ENCODE measurements at places on chromosomes 3 and 15.

DNA sequence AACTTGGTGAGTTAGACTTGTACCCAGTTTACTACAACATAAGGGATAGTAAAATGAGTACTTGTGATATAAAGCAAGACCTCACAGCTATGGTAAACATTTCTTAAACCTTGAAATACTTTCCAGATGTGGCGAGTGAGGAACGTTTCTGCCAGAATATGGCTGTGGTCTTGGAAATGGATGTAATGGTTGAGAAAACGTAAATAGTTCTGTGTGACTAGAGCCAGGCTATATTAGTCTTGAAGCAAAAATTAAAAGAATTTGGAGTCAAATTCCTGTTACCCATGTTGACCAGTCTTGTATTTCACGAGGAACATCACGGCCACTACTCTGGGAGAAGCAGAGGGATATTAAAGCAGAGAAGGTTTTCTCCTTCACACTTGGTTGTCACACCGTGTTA lies 15.3 kb downstream of the OR4F15 start:
- no peak for DNase-seq

- DNase-seq: peak; percentile 47
Observed at GRCh38 chr15:23038726-23039142, 635 bp downstream of the TUBGCP5 start.

GRCh38 chr15:91927585-91927984 lies 74.1 kb downstream of the SLCO3A1 start:
- DNase-seq: no peak

DNA sequence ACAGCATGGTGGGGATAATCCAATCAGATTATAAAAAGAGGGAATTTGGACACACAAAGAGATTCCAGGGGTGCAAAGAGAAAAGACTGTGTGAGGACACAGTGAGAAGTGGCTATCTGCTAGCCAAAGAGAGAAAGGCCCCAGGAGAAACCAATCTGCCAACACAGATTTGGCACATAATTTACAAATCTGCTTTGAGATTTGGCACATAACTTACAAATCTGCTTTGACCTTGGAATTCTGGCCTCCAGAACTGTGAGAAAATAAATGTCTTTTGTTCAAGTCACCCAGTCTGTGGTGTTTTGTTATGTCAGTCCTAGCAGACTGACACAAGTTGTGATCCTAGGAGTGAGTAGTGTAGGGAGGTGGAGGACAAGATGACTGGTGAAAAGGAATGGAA lies 3.5 kb upstream of the TM4SF18 start:
- DNase-seq: no peak

GRCh38 chr3:162718697-162719096 lies 1222.1 kb downstream of the OTOL1 start:
- DNase-seq: peak; percentile 11

DNA sequence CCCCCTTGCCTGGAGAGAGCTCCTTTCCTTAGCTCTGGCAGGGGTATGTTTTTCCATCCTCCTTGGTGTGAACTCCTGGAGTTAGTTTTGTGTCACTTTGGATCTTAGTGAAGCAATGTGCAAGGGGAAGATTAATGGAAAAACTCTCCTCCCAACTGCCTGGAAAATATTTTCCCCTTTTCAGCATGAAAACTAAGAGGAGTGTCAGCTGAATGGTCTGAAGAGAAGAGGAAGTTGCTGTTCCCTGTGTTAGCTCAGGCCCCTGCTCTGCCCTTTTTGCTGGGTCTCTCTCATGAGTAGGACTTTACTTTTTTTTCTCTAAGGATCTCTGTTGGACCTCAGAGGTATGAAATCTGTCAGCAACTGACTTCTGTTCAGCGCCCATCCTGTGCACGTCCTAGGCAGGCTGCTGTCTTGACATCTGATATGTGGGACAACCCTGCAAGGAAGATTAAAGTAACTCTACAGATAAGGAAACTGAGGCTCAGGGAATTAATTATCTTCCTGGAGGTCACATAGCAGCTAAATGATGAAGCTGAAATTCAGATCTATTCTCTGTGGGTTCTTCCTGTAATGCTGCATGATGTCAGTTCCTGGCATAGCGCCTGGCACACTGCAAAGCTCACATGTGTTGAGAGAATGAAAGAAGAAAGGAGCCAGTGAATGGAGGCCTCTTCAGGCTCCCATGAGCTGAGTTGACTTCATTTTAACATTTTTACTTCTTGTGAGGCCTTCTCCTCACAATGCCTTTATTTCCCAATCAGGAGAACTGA lies 109.7 kb upstream of the GALNT15 start:
- DNase-seq: no peak

DNA sequence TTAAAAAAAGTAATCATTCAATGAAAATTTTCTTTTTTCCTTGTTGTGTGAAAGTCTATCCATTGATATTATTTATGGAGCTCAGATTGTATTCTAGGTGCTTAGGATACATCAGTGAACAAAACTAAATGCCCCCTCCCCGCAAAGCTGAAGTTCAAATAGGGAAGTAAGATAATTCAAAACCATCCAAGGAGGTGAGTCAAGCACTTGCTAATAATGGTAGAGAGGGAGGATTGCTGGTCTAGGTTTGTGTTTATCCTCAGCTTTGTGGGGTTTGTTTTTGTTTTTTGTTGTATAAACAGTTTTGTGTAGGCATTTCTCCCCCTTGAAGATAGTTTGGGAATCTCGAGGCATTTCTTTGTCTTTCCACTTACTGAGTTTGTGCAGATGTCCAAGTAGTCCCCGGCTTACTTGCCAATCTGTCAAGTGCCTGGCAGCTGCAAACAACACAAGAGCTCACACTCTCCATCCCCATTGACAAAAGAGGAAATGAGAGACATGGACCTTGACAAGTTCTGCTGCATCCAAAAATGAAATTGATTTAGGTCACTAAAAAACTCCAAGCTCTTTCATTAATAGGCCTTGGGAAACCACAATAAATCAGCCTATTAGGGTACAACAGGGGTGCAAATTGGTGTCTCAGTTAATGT lies 575.8 kb upstream of the TBL1XR1 start:
- no peak for DNase-seq

- no peak for DNase-seq
Observed at GRCh38 chr3:42451546-42452230, 41.3 kb upstream of the LYZL4 start.

DNA sequence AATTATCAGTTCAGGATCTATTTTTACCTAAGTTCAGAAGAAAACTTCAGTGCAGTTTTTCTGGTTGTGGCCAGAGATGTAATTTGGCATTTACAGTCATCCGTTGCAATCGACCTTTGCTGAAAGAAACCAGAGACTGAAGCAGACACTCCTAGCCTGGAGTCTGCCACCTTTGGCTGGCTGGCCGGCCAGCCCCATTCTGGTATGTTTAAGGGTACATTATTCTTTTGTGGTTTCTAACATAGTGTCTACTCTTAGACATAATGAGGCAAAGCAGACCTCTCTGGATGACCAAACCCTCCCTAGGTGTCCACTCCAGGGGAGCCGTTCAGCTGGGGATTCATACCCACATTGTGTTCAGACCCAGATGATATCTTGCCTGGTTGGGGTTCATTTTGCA lies 275.9 kb upstream of the TPM1 start:
- no peak for DNase-seq

GRCh38 chr3:169362868-169363267 lies 300.6 kb downstream of the MECOM start:
- DNase-seq: no peak

DNA sequence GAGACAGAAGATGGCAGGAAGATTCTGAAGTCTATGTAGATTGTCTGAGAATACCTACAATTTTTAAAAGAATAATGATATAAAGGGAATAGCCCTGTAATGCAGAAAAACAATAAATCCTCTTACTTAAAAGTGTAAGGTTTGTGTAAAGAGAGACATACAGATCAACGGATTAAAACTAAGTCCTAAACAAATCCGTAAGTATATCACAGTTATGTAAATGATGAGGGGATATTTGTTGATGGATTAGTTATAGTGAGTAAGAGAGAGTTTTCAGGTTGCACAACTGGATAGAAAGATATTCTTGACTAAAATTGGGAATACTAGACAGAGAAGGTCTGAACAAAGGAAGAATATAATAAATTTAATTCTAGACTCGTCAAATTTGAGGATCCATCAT lies 179.6 kb downstream of the TBC1D5 start:
- no peak for DNase-seq

- DNase-seq: peak; percentile 38
Observed at GRCh38 chr3:185423178-185423577, 60.2 kb downstream of the MAP3K13 start.

- DNase-seq: peak; percentile 19
Observed at GRCh38 chr15:79265167-79265566, 17.4 kb upstream of the ANKRD34C start.

DNA sequence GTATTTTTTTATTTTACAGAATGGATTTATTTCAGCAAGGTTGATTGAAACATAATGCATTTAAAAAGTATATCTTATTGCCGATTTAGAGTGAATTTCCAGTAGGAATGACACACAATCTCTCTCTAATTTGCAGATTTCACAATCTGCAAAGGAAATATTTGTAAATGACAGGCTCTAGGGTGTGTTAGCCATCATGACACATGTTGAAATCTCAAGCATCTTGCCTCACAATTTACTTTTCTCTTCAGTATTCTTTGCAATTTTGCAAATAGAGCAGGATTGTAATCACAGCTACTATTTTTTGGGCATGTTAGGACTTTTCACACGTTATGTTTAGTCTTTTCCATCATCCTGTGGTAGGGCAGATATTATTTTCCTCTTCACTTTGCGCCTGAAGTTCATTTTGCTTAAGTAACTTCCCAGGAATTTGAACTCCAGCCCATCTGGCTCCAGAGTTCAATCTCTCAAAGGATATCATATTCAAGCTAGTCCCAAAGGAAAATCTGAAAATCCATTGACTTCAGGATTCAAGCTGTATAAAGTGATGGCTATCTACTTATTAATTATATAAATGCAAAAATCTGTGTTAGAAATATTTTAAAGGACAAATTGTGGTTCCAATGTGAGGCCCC lies 55.4 kb downstream of the ATP13A4 start:
- no peak for DNase-seq

DNA sequence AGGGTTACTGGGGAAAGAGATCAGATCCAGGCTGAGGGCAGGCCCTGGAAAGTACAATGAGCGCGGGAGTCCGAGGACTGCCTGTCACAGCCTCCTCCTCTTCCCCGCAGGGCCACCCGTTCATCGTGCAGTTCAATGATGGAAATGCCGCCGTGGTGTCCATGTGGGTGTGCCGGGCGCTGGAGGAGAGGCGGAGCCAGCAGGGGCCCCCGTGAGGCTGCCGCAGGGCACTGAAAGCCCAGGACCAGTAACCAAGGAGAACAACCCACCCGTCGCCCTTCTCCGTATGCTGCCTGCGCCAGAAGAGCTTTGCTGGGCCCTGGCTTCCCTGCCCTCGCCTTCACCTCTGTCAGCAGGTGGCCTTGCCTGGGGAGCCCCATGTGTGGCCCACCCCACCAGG lies 18.8 kb upstream of the SKOR1 start:
- no peak for DNase-seq

- no peak for DNase-seq
Observed at GRCh38 chr15:94174399-94174802, 57.0 kb upstream of the MCTP2 start.

DNA sequence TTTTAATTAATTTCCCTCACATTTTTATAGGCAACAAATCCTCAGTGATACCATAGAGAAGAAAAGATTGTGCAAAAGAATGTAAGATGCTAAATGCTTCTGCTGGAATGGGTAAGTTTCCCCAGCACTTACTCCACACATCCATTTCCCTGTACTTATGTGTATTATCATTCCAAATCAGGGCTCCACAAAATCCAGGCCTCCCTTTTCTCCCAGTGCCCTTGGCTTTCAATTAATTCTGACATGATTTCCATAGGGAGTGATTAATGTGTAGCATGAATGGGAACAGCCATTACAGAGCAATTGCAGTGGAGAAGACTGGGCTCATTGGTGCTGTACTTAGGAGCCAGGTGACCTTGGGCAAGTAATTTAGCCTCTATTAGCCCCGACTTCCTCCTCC lies 41.3 kb upstream of the UBE2E1 start:
- DNase-seq: no peak

DNA sequence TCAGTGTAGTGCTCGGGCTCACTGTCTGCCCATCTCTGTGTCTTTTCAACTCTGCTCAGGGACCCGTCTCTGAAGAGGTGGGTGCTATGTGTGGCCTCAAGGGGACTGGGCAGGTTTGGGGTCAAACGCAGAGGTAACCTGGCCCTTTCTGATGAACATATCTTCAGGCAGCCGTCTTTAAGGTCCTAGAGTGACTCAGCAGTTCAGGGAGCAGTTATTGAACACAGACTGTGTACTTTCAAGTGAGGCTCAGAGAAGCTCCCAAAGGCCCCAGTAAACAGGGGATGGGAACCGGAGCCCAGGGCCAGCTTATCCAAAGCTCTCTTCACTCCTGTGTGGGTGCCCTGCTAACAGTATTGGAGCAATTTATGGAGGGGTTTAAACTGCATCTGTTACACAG lies 73.1 kb downstream of the WDR76 start:
- DNase-seq: no peak

Measured in LoVo (cell line).